HuH-7.5 (cell line): ENCODE measurements at places on chromosomes 2 and 18.

DNA sequence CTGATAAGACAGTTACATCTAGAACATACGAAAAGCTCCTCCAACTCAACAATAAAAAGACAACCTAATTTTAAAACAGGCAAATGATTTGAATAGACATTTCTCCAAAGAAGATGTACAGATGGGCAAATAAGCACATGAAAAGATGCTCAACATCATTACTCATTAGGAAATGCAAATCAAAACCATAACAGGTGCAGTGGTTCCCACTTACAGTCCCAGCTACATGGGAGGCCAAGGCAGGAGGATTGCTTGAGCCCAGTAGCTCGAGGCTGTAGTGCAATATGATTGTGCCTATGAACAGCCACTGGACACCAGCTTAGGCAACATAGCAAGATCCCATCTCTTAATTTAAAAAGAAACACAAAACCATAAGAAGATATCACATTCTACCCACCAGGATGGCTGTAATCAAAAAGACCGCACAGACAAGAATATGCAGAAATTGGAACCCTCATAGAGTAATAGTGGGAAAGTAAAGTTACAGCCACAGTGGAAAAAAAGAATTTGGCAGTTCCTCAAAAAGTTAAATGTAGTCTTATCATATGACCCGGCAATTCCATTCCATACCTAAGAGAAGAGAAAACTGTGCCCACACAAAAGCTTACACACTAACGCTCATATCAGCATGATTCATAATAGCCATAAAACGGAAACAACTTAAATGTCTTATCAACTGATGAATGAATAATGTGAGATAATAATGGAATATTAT is 30.5 kb upstream of the ARMC9 start:
- DNase-seq, result no peak

DNA sequence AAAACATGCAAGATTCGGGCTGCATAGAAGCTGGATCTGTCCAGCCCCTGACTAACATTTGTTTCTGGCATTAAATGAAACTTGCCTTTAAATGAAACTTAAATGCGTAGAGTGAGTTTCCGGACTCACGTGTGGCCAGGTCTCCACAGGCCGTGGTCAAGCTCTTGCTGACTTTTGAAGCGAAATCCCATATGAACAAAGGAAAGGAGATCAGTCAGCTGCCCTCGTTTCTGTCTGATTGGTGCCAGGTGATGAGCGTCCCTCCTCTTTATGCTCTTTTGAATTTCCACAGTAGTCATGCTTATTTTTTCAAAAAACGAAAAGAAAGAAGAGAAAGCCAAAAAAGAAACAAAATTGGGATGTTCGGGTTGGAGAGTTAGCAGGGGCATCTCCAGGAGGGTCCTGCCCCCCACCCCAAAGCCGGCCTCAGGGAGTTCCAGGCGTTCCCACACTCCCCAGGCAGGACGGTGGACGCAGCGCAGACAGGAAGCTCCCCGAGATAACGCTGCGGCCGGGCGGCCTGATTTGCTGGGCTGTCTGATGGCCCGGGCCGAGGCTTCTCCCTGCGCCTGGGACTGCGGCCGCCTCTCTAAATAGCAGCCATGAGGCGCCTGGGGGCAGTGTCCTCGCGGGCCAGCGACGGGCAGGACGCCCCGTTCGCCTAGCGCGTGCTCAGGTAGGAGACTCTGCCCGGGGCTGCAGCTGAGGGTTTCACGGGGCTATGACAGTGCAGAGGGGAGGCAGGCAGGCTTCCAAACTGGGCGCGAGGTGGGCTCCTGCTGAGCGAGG is at the start of gene COLEC11:
COLEC11 (plus strand) TSS at position 620 of the 789 bp plus-strand sequence. CDS start 9,229 bp downstream, outside the sequence.
- DNase-seq, result no peak

DNA sequence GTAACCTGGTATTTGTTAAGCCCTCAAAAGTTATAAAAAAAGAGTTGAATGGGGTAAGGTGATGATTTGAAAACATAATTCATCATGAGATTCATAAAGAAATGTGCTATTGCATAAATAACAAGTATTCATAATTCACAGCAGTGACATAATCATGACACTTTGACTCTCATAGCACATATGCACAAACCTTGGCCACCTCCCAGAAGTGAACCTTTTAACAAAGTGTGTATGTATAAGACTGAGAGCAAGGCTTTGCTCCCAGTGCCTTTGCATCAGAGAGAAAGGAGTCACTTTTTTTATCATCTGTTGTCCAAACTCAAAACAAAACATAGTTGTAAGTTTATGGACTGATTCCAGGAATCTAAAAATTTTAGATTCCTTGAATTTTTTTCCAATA is 15.0 kb upstream of the HTR2B start:
- no peak for DNase-seq

GRCh38 chr2:1769703-1770422 is 25.5 kb upstream of the PXDN start:
- peak; percentile 80 for DNase-seq

DNA sequence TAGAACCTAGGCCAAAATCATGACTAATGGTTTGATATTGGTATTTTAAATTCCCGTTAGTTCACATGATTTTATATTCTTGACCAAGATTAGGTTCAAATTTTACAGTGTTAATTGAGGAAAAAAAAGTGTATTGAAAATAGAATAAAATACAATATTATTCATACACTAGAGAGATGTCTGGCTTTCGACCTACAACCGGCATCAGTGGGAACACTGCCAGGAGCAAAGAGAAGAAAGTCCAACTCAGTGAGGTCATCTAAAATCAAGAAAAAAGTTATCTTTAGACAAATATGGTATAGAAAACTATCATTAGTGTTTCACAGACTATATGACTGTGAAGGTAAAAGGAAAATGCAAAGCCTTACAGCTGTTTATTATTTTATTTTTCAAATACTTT is 81.5 kb downstream of the PIGN start:
- no peak for DNase-seq

DNA sequence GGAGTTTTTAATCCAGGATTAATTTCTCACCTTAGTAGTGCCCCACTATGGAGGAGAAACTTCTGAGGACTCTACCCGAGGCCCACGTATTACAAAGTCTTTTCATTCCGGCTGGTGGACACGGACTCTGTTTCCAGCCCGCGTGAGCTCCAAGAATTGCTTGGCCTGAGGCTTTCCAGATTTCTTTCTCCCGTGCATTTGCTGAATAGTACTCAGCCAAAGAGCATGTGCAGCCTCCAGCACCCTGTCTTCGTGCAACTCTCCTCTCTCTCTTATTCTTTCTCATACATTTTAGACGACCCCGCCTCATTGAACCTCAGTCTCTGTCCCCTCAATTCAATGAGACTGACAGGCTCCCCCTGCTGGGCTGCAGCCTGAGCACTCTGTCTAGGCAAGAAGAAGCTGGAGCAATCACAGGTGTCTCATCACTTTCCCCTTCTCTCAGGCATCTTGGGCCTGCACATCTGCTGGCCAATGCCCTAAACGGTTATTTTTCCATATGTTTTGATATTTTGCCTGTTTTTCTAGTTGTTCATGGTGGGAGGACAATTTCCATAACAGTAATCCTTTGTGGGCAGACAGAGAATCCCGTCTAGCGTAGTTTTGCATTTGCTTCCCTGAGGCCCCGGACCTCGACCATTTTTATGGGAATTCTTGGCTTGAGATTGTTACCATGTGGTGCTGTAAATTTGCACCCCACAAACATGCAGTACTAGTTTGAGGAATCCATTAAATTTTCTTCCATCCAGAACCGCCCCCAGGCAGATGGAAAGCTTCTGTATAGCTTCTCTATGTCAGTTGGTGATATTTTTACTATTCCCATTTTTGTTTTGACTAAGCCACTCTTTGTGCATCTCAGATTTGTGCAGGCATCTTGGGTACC is 50.1 kb upstream of the LPIN2 start:
- DNase-seq, result peak; percentile 51

GRCh38 chr2:178256382-178257042 is 62.2 kb downstream of the OSBPL6 start:
- DNase-seq, result no peak

- DNase-seq, result no peak
These were observed 44.0 kb downstream of the HRH4 start for GRCh38 chr18:24504401-24504800.

GRCh38 chr2:9258501-9258900 is 51.9 kb downstream of the ASAP2 start:
- DNase-seq, result no peak

DNA sequence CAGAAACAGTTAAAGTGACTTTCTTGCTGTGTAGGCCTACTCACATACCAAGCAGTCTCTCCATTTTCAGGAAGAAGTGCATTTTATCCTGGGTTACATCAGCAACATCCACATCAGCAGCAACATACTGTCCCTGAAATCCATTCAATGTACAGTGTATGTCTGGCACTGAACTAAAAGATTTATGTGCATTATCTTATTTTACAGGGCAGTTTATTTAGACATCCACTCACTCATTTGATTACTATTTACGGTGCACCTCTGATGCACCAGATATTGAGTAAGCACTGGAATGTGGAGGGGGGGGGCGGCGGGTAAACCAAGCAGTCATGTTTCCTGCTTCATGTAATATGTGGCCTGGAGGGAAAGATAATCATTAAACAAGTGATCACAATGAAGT is 1128.2 kb downstream of the BCL11A start:
- DNase-seq, result no peak

- DNase-seq, result no peak
These were observed 365.3 kb downstream of the NBAS start for GRCh38 chr2:15195813-15196212.

DNA sequence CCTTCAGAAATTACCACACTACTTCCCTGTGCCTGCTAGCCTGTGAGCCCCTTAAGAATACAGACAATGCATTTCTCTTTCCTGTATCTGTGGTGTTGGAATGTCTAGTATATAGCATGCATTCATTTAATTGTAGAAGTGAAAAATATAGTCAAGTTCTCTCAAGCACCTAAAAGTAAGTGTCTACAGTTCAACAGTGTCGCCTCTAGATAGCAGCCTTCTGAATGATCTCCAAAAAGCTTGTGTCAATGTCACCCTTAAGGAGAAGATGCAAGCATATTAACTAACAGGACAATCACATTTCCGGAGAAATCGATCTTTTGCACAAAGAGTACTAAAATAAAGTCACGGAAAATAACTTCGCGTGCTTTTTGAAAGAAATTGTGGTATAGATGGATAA is 27.5 kb upstream of the DSG3 start:
- no peak for DNase-seq

GRCh38 chr18:72543357-72544055 is 636 bp downstream of the CBLN2 start:
- no peak for DNase-seq

- no peak for DNase-seq
These were observed 153.3 kb downstream of the LDLRAD4 start for GRCh38 chr18:13371689-13372418.

- no peak for DNase-seq
These were observed 21.9 kb upstream of the SLC66A3 start for GRCh38 chr2:11133238-11133935.

- no peak for DNase-seq
These were observed 51.9 kb downstream of the SLC4A1AP start for GRCh38 chr2:27715318-27716210.

DNA sequence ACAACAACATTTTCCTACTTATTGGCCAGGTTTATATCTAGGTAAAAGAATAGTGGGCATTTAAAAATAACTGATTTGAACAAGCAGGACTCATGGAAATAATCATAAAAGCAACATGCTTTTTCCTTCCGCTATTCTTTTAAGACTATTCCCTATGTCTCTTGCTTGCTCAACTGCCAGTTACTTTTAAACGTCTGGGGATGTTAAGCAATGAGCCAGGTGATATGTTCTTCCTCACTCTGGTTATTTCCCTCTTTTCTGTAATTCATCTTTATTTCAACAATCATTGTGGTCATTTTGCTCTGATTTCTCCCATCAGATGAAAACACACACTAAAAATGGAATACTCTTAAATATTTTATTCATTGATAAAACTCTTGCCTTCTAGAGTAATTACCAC is 33.4 kb upstream of the SLC8A1 start:
- DNase-seq, result no peak

- no peak for DNase-seq
These were observed 230.2 kb downstream of the CDCA7 start for GRCh38 chr2:173584676-173585458.

GRCh38 chr2:234705108-234705507 is 208.2 kb upstream of the ARL4C start:
- DNase-seq, result no peak

DNA sequence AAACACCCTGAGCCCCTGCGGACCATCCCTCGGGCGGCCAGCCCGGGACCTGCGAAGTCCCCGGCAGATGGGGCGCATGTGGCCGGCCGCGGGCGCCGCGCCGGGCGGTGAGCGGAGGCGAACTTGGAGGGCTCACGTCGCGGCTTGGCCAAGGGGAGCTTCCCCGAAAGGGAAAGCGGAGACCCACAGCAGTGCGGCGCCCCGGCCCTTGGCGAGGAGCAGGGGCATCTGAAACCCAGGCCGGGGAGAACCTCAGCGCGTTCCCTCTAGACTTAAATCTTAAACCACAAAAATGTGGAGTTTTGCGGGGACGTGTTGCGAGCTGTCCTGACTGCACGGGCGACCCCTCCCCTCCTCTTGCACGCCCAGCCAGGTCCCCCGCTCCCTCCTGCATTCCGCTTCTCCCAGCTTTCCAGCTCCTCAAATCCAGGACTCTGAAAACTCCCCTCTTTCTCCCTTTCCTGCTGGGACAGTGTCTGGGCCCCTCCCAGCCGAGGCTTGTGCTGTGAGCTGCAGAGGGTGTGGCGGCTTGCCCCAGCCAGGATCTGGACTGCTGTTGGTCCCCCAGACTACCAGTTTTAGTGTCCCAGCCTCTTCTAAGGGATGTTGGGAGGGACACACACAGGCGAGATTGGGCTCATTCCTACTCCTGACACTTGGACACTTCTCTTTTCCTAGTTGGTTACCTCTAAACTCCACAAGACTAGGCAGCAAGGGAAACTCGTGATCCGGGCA is 1.3 kb downstream of the FMNL2 start:
- DNase-seq, result peak; percentile 61

- DNase-seq, result peak; percentile 16
These were observed 49.3 kb downstream of the SP110 start for GRCh38 chr2:230170532-230170931.

DNA sequence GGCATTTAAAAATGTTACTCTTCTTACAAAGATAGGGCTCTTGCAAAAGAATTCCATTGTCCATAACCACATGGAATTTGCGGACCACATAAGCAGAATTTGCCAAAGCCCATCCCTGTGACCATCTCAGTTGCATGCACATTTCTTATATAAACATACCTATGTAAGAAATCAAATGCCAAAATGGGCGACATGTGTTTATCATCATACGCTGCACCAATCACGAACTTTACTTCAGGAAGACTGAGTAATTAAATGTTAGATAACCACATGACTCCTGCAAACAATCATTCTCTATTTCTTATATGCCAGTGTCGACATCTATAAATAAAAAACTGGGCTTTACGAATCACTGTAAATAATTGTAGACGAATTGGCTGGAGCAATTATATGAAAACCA is 186.1 kb upstream of the RBMS1 start:
- DNase-seq, result no peak

GRCh38 chr2:144671695-144672455 is 152.0 kb upstream of the ZEB2 start:
- no peak for DNase-seq

DNA sequence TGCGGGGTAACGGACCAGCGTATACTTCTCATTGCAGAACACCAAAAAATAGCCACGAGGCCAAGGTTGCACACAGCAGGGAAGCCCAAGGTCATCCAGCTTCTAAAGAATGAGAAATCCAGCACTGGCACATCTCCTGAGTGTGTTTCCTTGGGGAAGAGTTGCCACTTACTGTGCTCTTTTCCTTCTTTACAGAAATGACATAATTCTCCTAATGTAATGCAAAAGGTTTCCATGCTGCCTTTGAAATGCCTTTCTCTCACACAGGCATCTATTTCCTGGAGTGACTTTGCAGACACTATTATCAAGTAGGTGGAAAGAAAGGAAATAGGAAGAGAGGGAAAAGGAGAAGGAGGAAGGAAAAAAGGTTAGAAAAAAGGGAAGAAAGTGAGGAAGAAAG is 862.1 kb upstream of the CELF4 start:
- DNase-seq, result no peak
